ENCODE measurements at places on chromosomes 13 and 19.

- DNase-seq: no peak
Observed at GRCh38 chr19:51065221-51065960, 499 bp upstream of the KLK13 start.

GRCh38 chr19:53192771-53193534 lies at the start of gene ZNF665:
Gene ZNF665 (minus strand): TSS chr19:53193358. CDS start chr19:53182898, 10,460 bp downstream.
- DNase-seq: peak; percentile 58

DNA sequence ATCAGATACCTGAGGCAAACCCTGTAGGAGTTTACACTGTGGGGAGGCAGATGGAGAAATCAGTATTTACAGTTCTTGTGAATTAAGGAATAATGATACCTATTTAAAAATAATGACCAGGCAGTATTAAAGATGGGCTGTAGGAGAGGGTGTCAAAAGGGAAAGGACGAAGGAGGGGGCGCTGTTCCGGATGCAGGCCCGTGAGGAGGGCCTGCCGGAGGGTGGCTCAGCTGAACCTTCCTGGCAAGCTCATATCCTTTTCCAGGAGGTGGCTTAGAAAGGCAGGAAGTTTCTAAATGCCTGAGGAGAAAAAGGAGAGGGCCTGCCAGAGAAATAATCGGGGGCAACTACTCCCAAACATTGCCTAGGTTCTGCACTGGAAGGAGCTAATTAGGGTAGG lies 46.6 kb downstream of the MBNL2 start:
- no peak for DNase-seq

- DNase-seq: no peak
Observed at GRCh38 chr13:95530178-95530577, 22.3 kb upstream of the CLDN10 start.

- no peak for DNase-seq
Observed at GRCh38 chr13:48585456-48585840, 52.6 kb upstream of the RCBTB2 start.
